ENCODE measurements at places on chromosomes 11 and 22.

- no peak for DNase-seq
Observed at GRCh38 chr11:67639438-67639859, at the start of gene TBX10. Gene TBX10 (minus strand): TSS chr11:67639763. CDS start chr11:67639472, 291 bp downstream.

DNA sequence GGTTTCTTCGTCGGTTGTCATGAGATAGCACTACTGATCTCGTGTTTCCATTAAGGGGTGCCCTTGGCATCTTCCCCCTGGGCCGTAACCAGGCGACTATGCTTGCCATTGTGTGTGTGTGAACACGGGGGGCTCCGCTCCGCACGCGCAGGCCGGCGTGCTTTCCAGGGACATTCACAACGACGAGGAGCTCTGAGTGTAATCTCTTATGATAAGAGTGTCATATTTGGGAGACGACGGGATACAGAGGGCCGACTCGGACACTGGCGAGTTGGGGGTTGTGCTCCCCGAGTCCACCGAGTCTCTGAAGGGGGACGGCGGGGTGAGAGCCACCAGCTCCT is 170.9 kb upstream of the CTSC start:
- no peak for DNase-seq

- DNase-seq = no peak
Observed at GRCh38 chr11:15159085-15159484, 44.4 kb downstream of the INSC start.

- DNase-seq = no peak
Observed at GRCh38 chr11:15629690-15630321, 515.1 kb downstream of the INSC start.

- DNase-seq = no peak
Observed at GRCh38 chr11:62665599-62666258, 617 bp downstream of the CSKMT start.

DNA sequence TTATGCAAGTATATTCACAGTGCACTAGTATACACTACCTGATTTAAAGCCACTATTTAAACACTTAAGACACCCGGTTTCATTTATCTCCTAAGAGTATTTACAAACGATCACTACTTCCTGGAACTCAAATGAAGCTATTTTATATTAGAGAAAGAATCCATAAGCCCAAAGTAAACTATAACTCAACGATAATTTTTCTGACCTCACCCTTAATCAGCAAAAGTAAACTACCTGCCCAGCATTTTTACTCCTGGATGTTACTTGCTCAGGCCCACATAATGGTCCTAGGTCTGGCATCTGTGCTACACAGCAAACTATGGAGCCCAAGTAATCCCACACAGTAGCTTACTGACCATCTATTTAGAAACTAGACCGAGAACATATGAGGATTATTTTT is 33.4 kb downstream of the TSG101 start:
- DNase-seq = no peak

- DNase-seq = no peak
Observed at GRCh38 chr11:76237000-76237649, 30.8 kb upstream of the WNT11 start.

DNA sequence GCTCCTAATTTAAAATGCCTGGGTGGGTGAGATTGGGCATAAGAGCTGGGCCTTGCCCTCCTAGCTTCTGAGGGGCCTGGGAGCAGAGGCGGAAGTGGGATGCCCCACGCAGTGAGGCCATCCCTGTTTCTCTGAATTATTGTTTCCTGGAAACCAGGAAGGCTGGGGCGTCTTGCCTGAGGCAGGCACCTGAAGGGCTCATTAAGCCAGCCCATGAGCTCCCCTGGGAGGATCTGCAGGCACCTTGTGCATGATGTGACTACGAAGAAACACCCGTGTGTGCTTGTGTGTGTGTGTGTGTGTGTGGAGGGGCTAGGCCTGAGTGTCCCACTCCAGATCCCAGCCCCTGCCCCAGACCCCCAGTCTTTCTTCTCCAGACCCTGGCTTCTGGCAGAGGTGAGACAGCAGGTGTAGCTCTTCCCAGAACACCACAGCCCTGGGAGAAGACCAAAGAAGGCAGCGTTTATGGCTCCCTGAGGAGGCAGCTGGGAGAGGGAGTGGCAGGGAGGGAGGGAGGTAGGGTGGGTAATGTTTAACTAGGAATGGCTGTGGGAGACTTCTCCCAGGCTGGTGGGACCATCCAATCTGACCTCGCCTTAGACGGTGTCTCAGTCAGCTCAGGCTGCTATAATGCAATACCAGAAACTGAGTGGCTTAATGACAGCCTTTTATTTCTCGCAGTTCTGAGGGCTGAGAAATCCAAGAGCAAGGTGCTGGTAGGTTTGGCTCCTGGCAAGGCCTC is 2.1 kb upstream of the BATF2 start:
- DNase-seq = no peak

- no peak for DNase-seq
Observed at GRCh38 chr22:27057717-27058116, 400.3 kb downstream of the MIAT start.

DNA sequence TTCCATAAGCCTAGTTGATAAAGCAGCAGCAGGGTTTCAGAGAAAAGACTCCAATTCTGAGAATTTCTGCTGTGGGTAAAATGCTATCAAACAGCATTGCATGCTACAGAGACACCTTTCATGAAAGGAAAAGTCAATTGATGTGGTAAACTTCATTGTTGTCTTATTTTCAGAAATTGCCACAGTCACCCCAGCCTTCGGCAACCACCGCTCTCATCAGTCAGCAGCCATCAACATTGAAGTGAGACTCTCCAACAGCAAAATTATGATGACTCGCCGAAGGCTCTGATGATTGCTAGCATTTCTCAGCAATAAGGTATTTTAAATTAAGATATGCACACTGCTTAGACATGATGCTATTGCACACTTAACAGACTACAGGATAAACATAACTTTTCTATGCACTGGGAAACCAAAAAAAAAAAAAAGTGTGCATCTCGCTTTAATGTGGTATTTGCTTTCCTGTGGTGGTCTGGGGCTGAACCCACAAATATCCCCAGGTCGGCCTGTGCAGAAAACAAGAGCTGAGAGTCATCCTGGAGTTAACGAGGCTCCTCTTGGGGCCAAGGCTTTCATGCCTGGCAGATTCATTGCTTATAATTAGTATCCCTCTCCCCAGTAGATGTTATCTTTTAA is 192.1 kb downstream of the CTTN start:
- no peak for DNase-seq

DNA sequence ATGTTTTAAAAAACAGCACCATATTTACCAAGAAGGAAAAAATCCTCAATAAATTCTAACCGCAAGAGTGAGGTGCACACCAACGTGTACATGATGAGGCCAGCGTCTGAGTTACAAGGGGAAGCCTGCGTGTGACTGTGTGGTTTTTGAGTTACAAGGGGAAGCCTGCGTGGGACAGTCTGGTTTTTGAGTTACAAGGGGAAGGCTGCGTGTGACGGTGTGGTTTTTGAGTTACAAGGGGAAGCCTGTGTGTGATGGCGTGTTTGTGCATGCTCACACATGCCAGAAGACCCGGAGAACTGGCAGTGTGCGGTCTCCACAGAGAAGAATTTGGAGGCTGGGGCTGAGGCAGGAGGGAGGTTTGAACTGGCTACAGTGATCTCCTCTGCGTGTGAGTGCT is 1376.4 kb downstream of the TBC1D22A start:
- DNase-seq = no peak

DNA sequence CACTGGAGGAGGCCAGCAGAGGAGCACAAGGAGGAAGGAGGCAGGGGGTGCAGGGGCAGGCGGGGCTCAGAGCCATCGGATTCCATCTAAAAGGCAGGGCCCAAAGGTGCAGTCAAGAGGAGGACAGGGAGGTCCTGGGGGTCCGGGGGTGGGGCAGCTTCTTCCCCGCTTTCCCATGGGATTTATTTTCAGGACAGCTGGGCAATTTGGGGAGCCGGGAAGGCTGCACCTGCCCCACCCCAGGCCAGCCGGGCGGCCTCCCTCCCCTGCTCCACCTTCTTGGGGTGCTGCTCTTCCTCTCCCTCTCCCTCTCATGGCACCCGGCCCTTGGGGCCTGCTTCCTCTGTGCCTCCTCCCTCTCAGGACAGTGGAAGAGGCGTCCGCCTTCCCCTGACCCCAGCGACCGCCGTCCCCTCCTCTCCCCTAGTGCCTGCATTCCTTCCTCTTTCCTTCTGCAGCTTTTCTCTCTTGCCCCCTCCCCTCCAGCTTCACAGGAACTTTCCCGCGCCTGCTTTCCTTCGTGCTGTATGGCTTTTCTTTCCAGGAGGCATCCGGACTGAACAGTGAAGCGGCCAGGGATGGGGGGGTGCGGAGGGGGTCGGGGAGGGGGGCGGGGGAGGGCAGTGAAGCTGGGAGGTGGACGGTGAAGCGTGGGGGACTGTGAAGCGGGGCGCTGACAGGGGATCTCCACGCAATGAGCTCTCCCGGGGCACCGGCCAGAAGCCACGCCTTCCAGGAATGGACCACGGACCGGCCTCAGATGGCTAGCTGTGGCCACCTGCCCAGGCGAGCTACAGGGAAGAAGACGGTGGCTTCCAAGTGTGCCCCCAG is 26.9 kb downstream of the APOBEC3H start:
- DNase-seq = no peak

- no peak for DNase-seq
Observed at GRCh38 chr11:114322934-114323333, 26.7 kb downstream of the NNMT start.

- no peak for DNase-seq
Observed at GRCh38 chr11:126879516-126879915, 121.1 kb downstream of the KIRREL3 start.

GRCh38 chr11:10558288-10558687 is 10.2 kb downstream of the LYVE1 start:
- no peak for DNase-seq

- no peak for DNase-seq
Observed at GRCh38 chr11:92685049-92685448, 284.4 kb upstream of the MTNR1B start.

DNA sequence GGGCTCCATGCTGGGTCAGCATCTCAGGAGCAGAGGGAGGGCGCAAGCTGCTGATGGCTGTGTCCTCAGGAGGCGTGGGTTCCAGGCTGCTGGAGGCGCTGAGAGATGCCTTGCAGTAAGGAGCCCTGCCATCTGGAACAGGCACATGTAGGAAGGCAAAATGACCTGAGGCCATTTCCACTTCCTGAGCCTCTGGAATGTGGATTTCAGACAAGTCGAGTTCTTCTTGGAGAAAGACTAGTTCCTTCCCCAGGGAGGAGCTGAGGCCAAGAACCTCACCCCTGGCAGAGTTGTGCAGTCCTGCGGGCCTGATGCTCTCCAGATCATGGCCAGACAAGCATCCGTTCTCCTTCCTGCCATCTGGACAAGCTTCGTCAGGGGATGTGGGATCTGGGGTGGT is 19.3 kb downstream of the HPS4 start:
- DNase-seq = no peak

- DNase-seq = no peak
Observed at GRCh38 chr22:21938906-21939305, 13.7 kb downstream of the PPM1F start.

DNA sequence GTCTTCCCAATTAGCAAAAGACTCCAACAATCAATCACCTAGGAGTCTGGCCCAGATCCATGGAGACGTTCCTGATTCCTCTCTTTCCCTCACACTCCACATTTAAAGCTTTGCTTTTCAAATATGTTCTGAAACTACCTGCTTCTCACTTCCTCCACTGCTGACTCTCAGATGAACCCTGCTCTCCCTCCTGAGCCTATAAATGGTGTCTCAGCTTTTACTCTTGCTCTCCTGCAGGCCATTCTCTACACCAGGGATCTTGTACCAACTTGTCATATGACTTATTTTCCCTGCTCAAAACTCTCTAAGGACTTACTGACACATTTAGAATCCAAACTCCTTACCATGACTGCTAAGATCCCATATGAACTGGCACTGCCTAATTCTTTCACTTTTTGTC is 138.4 kb upstream of the DDI1 start:
- DNase-seq = no peak

DNA sequence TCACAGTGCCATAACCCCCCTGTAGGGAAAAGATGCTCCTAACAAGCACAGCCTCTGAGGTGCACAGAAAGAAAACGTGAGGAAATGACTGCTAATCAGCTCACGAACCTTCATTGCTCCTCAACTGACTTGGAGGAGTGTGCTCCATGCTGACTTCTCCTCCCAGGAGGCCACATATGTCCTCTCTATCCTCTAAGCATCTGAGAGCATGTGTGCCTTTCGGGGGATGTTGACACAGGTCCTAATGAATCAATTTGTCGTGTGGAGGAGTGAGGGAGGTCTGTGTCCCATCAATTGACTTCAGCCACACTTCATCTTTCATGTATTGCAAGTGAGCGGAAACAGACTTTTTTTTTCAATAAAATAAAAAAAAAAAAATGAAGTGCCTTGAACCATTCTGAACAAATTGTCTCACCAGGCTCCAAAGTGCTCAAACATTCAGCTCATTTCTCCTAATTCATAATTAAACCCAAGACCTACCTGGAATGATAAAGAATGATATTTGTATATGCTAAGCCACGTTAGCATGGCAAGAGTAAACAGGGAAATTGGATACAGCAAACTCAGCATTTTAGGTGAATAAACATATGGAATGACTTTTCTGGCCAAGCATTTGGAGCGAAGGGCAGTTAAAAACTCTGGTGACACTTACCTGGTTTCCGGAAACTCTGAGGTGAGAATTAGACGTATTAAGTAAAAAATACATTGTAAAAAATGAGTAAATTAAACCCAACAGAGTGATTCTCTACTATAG is 317.6 kb upstream of the FAT3 start:
- no peak for DNase-seq

- no peak for DNase-seq
Observed at GRCh38 chr22:26797910-26798309, 140.5 kb downstream of the MIAT start.

DNA sequence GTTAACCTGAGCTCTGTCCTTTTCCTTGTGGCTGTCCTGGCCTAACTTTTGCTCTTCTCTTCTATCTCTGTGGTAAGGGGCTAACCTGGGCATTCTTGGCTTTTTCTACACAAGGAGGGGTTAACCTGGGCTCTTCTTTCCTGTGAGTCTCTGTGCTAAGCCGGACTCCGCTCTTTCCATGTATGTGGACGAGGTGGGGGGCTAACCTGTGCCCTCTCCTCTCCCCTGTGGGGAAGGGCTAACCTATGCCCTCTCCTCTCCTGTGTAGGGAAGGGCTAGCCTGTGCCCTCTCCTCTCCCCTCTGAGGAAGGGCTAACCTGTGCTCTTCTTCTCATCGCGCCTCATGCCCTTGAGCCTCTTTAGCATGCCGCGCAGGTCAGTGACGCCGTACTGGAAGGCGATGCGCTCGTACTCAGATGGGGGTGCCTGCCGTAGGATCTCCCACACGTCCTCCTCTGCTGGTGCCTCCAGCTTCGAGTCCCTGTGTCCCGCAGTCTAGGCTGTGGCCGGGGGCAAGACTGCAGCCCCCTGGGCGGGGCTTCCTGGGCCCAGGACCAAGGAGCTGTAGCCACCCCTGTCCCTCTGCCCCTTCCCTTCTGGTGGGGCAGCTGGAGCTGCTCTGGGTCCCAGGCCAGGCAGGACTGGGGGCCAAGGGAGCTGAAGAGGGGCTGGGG is 6.5 kb downstream of the MYBPC3 start:
- DNase-seq = no peak

GRCh38 chr11:14288189-14288935 is 70.6 kb downstream of the RRAS2 start:
- no peak for DNase-seq

DNA sequence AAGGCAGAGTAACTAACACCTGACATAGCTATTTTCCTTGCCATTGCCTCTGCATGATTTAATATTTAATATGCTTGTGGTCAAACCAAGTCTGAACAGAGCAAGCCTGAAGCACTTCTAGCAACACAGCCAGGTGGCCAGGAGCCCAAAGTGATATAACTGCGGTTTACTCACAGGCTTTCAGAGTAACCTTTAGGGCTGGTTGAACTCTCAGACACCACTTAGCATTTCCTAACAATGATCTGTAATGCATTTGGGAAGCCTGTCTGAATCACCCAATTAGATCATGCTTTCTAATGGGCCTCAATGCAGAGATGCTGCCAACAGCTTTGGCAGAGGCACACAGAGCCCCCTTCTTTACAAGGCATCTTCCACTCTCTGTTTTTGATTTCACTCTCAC is 96.1 kb downstream of the FDX1 start:
- DNase-seq = no peak
